ENCODE measurements at places on chromosomes 6 and 20.
A peak's percentile ranks its signal among the peaks of the same experiment; 100 is the strongest.

GRCh38 chr20:24960861-24961260 is 11.8 kb downstream of the CST7 start:
- DNase-seq = no peak

DNA sequence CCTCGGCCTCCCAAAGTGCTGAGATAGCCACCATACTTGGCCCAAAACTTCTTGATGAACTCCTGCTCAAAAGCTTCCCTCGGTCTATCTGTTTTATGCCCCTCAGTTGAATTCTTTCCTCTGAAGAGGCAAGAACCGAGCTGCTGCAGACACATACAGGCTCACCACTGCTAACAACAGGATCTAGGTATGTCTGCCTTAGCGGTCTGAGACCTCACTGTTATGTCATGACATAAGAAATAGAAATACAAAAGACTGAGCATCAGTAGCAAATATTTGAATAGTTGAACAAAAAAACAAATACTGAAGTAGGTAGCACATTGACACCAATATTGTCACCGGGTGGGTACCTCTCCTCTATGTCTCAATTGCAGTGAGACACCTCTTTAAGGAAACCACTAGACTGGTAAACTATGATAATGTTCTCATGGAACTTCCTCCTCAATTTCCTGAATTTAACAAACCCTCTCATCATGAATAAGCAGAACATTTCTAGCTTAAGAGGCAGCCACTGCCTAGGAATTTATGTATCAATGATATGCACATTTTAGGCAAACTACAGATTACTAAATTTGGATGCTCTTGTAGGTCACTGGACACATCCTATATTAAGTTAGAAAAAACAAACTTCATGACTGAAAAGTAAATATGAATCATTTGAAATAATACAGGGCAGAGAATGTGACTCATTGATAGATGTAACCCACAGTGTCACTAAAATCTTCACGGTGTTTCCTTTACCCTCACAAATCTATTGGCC is 9.4 kb upstream of the STXBP5 start:
- no peak for DNase-seq

DNA sequence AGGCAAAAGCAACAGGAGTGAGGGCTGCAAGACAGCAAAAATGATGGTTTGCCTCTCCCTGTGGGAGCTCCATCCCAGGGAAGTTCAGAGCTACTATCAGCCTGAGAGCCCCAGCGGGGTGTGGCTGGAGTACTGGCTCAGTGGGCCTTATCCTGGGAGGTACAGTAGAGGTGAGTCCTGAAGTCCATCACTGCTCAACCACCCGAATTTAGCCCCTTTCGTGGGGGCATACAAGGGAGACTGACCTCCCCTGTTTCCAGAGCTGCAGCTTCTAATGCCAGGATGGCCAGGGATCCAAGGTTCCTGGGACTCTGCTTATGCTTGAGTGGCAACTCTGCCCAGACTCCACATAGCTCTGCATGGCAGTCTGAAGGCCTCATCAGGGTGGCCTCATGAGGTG is 617.8 kb downstream of the MMUT start:
- DNase-seq = no peak

GRCh38 chr6:90040931-90041330 is 146.7 kb downstream of the GJA10 start:
- no peak for DNase-seq

DNA sequence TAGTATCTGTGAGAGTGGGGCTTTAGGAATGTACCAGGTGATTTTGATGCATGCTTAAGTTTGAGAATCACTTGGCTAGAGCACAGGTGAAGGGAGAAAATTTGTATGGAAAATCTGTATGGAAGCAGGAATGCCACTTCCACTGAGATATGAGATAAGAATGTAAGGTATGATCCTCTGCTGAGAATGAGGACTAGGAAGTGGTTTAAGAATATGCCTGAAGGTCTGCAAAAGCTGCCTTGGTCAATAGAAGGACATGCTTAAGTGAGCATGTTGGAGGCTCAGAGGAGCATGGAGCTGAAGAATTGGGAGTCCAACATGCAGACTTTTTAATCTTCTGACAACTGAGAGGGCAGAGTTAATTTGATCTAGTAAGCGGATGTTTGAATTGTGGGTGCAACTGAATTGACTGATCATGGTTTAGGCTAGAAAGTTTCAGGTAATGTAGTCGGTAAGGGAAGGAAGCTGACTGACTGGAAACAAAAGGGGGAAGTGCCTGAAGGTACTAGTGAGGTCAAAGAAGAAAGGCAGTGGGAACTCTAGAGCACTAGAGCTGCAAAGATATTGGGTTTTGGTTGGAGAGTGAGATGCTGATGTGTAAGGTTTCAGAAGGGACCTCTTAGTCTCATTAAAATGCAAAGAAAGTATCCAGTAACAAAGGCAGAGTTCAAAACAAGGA is 28.6 kb upstream of the NOTCH4 start:
- DNase-seq = no peak

GRCh38 chr20:11769825-11770224 is 147.9 kb upstream of the BTBD3 start:
- no peak for DNase-seq

GRCh38 chr20:48164566-48165400 is 379.5 kb upstream of the SULF2 start:
- DNase-seq = no peak

DNA sequence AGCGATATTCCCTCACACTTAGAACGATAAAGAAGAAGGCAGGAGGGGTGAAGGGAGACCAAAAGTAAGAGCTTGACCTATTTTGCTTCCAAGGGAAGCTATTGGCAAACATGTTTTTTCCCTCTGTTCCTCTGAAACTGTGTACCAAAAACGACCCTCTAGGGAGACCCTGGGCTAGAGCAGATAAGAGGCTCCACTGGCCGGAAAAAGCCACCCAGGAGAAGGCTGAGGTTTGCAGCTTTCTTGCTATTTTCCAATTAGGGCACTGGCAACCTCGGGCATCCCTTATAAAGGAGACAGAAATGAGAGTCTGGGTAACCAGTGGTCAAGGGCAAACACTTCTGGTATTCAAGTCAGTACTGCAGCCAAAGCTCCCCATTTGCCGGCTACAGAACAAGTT is 168.0 kb downstream of the KIF16B start:
- no peak for DNase-seq

- DNase-seq = peak; percentile 83
These were observed 89.7 kb upstream of the EPB41L1 start for GRCh38 chr20:36064658-36065426.

- no peak for DNase-seq
These were observed 5.5 kb downstream of the ANKEF1 start for GRCh38 chr20:10040070-10040975.

DNA sequence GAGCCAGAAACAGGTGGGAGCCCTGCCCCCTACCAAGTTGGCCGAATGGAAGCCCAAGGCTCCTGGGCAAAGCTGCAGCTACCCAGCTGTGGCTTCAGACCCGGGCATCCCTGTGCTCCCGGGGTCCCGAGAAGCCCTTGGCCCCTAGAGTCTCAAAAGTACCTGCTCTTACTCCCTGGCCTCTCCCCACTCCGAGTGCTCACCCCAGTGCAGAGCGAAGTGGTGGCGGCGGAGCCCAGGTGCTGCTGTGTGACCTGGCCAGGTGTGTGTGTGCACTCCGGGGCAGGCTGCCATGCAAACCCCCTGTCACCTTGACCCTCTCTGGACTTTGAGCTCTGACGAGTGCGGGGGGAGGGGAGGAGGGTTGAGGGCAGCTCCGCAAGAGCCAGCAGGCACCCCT is 493.8 kb upstream of the MANEA start:
- DNase-seq = no peak

- DNase-seq = no peak
These were observed 5.1 kb downstream of the CCR6 start for GRCh38 chr6:167127785-167128531.

DNA sequence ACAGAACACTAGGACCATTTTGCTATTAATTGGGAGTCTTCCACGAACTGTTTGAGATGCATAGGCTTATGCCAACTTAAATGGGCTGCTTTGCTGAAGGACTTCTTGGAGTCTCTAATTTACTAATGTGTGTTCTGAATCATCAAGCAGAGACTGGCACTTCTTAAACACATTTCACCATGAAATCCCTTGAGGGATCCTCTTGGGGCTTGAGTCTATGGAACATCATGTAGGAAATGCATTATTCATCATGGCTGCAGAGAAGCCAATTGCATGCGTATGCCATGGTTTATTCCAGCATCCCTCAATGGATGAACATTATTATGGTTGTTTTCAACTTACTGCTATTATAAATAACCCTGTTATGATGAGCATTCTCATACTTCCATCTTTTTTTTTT is 73.4 kb downstream of the FGD2 start:
- DNase-seq = no peak

GRCh38 chr6:53280207-53280606 is 68.5 kb downstream of the ELOVL5 start:
- DNase-seq = no peak

- no peak for DNase-seq
These were observed 120.4 kb downstream of the CDH26 start for GRCh38 chr20:60078351-60079250.

DNA sequence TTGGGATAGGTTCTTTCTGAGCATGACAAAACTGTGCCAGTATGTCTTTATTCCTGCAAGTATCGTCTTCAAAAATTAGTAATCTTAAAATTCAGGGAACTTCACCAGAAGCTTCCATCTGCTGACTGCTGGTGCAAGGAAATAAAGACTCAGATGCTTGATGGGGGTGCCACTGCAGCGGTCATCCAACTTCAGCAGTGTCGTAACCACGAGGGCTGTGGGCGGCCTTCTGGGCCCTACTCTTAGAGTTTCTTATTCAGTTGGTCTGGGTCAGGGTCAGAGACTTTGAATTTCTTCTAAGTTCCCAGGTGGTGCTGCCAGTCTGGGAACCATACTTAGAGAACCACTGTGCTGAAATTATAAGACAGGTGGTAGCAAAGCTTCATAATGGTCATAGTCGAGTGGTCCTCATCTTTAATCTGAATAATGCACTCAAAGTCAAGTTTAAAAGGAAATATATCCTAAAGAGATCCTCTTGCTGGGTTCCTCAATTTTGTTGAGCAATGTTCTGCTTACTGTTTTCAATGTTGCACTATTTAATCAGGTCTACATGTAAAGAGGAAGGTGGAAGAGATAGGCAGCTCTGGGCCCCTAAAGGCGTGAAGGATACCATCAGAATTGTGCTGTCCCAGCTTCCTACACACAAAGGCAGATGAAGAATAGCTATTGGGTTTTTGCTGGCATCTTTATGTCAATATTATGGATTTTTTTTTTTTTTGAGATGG is 165.4 kb upstream of the GMDS start:
- DNase-seq = no peak

DNA sequence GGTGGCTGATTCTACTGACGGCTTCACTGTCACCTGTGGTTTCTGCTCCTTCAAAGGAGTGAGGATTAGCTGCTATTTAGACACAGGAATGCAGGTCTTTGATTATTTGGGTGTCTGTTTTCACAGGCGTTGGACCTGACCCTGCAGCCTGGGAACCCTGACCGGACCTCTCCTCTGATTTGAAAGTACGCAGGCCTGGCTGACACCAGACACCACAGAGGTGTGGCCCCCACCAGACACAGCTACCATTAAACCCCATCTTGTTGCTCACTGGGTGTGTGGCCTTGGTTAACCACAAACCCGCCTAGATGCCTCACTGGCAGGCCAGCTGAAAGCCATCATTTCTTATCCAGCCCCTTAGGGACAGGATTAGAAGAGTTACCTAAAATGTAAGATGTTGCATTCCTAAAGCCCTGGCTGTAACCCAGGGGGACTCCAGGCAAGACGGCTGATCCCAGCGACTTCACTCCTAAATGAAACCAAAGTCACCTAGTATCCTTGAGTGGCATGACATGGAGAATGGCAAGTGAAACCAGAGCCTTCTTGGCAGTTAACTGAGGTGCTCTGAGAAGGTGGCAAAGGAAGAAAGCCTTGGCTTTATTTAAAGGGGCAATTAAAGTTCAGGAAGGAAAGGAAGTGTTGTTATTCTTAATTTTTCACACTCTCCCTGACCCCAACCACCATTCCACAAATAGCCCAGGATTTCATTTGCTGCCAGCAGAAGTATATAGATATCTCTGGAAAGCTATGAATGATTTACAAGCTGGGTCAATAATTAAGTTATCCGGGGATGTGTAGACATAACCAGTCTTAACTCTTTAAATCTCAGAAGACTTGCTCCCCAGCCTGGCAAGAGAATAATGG is 169.9 kb downstream of the QRSL1 start:
- DNase-seq = no peak

DNA sequence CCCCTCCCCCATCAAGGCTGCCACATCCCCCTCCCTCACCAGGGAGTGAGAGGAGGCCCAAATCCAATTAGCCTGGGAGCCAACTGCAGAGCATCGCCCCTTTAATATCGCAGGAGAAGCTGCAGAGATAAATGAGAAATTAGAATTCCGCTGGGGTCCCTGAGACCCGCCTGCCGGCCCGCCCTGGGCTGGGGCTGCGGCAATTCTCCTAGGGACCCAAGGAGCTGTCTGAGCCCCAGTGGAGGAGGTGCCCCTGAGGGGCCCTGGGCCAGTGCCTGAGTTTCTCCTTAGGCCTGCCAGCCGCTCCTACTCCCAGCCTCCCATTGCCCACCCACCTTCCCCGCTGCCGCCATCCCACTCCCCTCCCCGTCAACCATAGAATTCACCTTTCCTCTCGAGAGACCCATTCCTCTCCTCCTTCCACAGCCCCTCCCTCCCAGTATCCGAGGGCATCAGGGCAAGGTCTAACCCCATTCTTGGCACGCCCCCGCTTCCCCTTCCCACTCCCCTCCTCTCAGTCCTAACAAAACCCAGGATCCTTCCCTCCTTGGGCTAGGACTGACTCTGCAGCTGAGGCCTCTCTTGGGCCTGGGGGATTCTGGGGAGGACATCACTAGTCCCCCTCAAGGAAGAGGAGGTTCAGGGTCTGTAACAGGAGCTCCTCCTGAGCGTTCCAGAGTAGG is 20.0 kb upstream of the CDH22 start:
- DNase-seq = no peak

DNA sequence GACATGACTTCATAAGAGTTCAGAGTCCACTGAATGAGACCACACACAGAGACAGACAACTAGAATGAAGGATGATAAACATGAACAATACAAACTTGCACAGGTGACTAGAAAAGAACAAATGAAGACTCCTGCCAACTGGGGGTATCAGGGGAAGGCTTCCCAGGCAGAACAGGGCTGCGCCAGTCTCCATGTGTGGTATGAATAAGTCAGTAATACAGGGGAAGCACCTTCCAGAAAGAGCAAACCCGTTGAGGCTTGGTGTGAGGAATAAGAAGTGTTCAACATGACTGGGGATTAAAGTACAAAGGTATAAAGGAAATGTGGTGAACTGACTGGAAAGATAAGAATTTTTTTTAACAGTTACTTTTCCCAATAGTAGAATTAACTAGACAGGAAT is 3.7 kb upstream of the SLC17A2 start:
- no peak for DNase-seq

DNA sequence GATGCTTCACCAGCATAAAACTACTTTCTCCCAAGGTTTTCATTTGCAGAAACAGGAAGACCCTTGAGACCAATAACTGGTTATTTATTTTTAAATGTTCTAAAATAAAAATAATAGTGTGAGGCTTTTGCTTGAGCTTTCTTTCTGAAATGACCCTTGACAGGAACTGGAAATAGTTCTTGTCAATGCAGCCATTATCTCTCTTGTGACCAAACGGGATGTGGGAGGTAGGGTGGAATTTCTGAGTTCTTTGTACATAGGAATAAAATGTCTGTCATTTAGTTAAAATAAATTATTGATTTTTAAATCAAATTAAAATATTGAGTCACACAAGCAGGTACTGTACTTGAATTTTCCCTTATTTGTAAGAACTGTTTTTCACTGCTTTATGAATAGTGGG is 110.2 kb upstream of the CCN2 start:
- DNase-seq = no peak
